ENCODE measurements at places on chromosomes 3 and 15.

DNA sequence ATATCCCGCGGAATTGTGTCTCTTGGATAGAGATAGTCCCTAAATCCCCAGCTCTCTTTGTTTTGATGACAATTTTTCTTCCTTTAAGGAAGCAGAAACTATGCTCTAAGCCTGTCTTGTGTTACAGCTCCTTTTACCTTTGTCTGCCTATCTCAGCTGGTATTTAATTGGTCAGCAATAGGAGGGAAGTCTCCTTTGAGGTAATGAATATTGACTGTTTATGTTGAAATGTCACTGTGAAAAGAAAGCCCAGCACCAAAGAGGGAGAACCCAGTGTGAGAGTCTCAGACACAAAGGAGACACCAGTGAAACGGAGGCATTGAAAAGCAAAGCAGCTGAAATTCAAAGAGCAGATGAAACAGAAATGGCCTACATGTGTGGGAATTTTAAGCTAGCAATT lies 372.6 kb downstream of the NR2F2 start:
- no peak for DNase-seq

DNA sequence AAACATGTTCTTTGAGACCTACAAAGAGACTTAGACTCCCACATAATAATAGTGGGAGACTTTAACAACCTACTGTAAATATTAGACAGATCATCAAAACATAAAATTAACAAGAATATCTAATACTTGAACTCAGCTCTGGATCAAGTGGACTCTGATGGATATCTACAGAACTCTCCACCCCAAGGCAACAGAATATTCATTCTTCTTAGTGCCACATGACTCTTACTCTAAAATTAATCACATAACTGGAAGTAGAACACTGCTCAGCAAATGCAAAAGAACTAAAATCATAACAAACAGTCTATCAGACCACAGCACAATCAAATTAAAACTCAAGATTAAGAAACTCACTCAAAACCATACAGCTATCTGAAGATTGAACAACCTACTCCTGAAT lies 15.9 kb upstream of the PLSCR2 start:
- DNase-seq, result no peak

DNA sequence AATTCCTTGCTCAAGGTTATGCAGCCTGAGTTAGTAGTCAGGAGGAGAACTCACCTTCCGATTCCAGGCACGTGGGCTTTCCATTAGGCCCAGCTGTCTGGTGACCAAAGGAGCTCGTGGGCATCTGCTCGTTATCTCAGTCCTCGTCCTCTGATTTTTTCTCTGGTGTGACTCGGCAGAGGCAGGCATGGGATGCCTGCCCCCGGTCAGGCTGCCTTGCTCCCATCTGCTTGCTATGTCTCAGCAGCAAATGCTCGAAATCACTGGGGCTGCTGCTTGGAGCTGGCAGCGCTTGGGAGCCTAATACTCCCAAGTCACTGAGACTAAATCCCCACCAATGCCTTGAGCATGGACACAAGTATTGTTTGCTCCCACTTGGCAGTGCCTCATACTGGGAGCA lies 84.5 kb upstream of the NMNAT3 start:
- DNase-seq, result no peak

DNA sequence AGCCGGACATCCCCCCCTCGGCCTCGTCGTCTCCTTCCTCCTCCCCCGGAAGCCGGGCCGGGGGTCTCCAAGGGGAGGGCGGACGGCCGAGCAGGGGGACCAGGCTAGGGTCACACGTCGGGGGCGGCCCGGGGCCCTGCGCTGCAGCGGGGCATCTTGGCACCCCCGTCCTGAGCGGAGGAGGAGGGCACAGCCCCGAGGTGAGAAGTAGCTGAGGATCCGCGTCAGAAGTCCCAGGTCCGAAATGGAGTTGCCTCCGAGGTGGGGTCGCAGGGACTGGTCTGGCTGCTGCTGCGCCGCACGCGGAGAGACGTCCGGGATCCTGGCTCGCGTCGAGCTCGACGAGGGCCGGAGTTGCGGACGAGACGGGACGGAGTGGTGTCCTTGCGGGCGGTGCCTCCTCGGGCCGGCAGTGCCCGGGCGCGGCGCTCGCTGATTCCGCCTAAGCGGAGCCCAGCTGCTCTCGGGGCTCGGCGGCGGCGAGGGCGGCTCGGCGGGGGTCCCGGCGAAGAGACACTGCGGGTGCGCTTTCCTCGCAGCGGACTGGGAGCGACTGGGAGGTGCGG lies at the start of gene ADCY5:
TSS of gene ADCY5 (minus strand) at position 555 of the 566 bp plus-strand sequence. CDS start at position 10, 545 bp downstream.
- no peak for DNase-seq

DNA sequence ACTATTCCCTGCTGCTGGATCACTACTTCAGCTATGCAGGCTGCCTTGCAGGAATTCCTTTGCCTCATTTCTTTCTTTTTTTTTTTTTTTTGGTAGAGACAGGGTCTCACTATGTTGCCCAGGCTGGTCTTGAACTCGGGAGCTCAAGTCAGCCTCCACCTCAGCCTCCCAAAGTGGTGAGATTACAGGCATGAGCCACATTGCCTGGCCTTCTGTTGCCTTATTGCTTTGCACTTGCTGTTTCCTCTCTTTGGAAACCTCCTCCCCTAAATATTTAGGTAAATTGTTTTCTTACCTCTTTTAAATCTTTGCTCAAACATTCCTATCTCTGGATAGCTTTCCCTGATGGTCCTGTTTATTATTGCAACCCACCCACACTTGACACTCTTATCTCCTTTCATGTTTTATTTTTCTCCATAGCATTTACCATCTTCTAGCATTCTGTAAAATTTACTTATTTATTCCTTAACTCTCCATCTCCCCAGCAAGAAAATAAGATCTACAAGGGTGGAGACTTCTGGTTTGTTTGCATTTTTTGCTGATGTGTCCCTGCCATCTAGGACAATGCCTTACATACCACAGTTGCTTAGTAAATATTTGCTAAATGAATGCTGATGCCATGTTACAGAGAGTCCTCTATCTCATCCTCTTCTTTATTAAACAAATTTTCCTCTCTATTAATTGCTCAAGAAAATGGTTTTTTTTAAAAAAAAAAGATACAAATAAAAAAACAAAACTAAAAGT lies 134.8 kb downstream of the P2RY1 start:
- no peak for DNase-seq

- no peak for DNase-seq
Observed at GRCh38 chr3:81913886-81914663, 152.6 kb upstream of the GBE1 start.

- no peak for DNase-seq
Observed at GRCh38 chr3:183214277-183214612, 38.8 kb upstream of the B3GNT5 start.

DNA sequence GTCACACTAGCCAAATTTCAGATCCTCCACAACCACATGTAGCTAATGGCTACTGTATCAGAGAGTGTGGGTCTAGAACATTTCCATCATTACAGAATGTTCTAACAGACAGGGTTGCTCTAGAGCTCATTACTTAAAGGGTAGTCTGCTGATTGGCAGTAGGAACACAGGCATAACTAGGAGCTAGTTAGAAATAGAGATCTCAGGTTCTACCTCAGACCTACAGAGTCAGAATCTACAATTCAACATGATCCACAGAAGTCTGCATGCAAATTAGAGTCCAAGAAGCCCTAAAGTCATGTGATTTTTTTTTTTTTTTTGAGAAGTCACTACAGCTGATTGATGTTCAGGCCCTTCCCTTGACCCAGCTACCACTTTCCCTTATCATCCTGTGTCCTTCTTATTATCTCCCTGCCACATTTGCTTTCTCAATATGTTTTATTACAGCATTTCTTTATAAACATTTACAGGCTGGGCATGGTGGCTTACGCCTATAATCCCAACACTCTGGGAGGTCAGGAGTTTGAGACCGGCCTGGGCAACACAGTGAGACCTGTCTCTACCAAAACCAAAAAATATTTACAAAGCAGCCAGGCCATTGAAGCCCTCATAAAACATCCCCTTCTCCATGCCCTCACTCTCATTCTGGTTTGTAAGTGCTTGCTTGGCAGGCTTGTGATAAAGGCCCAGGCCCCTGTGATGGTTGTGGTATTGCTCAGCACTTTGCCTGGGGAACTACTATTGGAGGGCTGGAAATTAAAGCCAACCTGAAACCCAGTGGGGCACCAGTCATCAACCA lies 3.8 kb upstream of the ABHD5 start:
- DNase-seq, result no peak

- DNase-seq, result peak; percentile 17
Observed at GRCh38 chr3:188421836-188422540, 268.0 kb downstream of the LPP start.

- no peak for DNase-seq
Observed at GRCh38 chr3:45496555-45496954, 98.0 kb upstream of the LIMD1 start.

- no peak for DNase-seq
Observed at GRCh38 chr3:64743156-64743886, 55.5 kb upstream of the ADAMTS9 start.

- DNase-seq, result no peak
Observed at GRCh38 chr3:38348903-38349302, 2.3 kb downstream of the XYLB start.

- DNase-seq, result no peak
Observed at GRCh38 chr15:66558271-66558670, 7.5 kb downstream of the LCTL start.

DNA sequence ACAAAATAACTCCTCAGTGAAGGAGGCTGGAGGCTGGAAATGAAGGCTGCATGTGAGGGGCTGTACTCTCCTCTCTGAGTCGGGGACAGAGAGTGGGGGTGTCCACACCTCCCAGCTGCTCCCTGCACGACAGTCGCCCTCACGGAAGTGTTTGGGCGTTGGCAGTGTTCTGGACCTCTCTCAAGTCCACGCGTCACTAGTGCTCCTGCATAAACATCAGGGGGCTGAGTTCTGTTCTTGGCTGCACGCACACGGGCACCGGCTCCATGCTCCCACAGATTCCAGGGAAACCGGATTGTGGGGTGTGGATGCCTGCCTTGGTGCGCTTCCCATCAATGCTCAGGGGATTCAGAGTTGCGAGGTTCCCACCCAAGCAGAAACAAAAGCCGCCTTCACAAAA lies 7.4 kb downstream of the RASGRF1 start:
- no peak for DNase-seq

GRCh38 chr3:126944089-126944965 lies 38.6 kb upstream of the PLXNA1 start:
- no peak for DNase-seq

DNA sequence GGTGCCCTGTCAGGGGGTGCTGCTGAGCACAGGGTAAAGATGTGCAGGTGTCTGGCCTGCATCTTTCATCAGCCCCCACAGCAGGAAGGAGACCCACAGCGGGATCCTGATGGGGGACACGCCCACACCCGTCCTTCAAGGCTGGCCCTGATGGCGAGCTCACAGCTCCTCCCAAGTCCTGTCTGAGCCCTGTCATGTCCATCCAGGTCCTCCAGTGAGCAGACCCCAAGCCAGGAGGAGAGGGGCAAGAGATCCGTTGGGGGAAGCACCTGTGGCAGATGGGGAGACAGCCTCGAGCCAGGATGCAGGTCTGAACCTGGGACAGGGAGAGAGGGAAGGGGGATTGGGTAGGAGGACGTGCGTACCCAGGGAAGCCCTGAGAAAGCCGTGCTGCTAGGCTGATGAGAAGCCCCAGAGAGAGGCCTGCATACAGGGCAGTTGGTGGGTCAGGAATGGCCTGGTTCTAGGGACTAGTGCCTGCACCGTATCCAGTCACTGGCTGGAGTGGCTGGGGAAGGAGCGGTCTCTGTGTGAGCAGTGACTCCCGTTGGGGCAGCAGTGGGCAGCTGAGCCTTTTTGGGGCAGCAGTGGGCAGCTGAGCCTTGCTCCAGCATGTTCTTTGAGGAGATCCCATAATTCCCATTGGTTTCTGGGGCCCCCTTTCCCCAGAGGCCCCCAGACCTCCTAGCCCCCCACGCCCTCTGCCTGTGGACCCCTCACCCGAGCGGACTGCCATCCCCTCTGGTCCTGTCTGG lies 133.3 kb upstream of the MEF2A start:
- DNase-seq, result no peak

- no peak for DNase-seq
Observed at GRCh38 chr3:154131830-154132229, 10.6 kb downstream of the ARHGEF26 start.

- DNase-seq, result no peak
Observed at GRCh38 chr15:48798319-48798718, 12.6 kb downstream of the CEP152 start.

All from CD4-positive, alpha-beta T cell treated with Interleukin-12 subunit alpha and Interleukin-12 subunit beta, for 1 hour (primary cell).